ENCODE measurements at places on chromosomes 16 and 17.

DNA sequence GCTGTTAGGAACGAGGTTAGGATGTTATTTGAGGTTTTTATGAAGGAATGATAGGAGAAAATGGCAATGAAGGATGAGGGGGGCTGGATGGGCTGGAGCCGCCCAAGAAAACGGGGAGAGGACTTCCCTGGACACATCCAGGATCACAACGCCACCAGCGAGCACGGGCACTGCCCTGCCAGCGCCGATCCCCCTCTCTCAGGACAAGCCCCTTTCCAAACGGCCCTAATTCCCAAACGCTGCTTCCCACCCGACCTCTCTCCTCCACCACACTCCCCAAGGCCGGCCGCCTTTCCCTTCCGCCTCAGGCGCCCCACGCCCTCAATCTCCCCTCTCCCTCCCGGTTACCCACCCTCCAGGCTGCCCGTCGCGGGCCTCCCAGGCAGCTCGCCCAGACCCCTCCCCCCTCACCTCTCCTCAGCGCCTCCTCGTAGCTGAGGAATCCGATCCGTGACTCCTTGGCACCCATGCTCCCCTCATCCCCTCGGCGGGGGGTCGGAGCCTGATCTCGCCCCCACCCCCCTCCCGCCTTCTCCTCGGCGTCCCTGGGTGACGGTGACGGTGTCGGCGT lies 377 bp downstream of the USP32 start:
- DNase-seq, result no peak

DNA sequence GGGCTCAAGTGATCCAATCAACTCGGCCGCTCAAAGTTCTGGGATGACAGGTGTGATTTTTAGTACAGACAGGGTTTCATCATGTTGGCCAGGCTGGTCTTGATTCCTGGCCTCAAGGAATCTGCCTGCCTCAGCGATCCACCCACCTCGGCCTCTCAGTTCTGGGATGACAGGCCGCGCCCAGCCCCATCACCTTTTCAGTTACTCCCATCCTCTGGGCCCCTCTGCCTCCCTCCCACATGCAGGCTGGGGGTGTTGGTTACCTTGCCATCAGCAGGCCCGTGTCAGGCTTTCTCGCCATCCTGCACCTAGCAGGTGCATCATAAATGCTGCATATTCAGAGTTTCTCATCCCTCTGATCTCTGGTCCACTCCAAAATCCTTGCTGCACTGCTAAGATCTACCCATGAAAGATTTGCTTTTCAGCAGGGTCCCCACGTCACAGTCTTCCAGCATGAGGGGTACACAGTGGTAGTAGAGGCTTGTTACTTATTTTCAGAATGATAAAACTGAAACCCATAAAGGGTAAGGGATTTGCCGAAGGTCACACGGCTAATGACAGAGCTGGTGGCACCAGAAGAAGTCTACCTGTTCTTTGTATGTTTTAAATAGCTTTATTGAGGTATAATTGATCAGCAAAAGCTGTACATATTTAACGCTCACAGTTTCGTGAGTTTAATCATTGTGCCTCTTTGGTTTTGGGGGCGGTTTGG lies 16.6 kb downstream of the PMM2 start:
- DNase-seq, result no peak

GRCh38 chr16:26806657-26807056 lies 260.1 kb upstream of the C16orf82 start:
- DNase-seq, result no peak

DNA sequence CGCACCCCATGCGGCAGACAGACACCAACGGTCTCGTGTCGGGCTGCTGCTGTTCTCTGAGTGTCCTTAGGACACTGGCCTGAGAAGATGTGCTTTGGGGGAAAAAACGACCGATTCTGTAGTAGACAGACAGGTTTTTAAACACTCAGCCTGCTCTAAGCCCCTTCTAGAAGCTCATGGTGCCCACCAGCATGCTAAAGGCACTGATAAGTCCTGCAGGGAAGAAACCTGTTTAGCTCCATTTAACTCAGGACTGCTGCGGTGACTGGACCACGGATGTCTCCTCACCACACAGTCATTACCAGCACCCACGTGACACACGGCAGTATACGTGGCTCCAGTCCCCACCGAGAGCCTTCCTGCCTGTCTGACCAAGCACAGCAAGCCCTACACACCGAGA lies 19.1 kb upstream of the APRT start:
- no peak for DNase-seq

DNA sequence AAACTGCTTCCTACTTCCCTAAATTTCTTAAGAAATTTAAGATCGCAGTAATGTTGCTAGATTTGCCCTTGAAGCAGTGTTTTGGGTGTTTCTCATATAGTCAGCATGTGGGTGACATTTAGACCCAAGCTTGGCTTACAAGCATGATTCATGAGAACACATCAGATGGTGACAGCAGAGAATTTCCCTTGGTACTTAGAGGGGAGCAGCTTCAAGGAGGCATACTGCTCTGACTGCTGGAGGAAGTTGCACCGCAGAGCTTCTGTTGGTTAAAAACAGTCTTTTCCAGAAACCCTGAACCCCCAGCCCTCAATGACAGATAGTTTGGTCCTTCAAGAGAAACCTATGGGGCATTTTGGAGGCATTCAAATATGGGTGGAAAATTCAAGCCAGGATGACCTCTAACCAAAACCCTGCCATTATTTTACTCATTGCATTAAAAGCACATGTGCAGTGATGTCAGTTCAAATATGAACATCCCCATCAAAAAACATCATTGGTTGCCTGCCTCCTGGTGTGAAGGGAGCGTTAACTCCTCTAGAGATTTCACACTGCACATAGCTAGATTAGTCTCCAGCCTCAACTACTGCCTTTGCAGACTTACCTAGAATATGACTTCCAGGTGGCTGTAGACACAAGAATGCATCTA lies 201.5 kb upstream of the CACNG5 start:
- DNase-seq, result no peak

DNA sequence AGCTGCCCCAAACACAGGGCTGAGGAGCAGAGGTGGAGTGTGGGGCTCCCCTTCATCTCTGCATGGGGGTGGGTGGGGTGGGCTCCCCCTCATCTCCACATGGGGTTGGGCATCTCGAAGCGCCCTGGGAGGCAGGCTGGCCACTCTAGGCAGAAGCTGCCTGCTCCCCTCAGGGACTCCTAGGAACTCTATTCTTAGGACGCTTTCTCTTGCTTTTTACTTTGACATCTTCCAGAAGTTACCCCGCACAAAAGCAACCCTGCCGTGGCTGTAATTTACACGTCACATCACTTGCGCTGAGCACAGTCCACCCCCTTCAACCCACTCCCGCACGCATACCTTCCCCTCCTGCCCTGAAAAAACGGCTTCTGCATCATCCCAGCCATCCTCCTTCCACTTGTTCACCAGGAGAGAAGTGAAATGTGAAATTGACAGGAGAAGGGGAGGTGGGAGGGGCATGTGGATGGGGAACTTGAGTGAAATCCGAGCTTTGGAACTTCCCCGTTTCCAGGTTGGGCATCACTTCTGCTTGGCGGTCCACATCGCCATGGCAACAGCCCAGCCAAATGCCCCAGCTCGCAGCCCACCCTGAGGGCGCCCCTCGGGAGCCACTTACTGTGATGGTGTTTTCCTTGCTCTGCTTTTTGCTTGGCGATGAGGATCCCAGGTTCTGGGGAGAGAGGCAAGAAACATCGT lies 53.7 kb upstream of the RCVRN start:
- DNase-seq, result no peak

DNA sequence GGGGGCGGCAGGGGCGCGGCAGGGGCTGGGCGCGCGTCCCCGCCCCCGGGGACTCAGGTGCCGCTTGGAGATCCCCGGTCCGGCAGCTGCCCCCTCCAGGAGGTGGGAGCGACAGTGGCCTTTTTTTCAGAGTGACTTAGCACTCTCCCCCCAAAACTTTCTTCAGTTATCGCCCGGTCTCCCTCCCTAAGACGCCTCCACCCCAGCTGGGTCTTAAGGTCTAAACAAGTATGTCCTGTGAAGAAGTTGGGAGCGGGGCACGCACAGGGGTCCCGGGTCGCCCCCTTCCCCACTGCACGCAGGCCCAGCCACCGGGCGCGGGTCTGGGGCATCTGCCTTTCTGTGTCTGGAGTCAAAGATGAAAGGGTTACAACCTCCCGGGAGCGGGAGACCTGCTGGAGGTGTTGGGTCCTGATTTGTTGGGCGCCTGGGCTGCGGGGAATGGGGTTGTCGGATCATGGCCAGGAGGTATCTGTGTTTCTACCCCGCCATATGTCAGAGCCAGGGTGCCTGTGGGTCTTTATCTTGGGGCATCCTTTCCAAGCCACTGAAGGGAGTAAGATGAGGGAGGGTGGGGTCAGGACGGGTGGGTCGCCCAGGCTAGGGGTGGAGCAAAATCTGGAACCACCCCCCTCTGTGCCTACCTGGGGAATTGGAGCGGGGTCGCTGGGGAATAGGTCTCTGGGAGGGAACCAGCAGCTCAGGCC lies 757 bp downstream of the FMNL1 start:
- DNase-seq, result peak; percentile 74

- DNase-seq, result no peak
Measured at GRCh38 chr16:49834531-49835151, 21.3 kb downstream of the ZNF423 start.

GRCh38 chr17:14514973-14515372 lies 214.1 kb downstream of the HS3ST3B1 start:
- DNase-seq, result no peak

GRCh38 chr16:84255050-84255810 lies 15.4 kb upstream of the KCNG4 start:
- DNase-seq, result no peak

GRCh38 chr16:10688291-10688690 lies 6.4 kb downstream of the TEKT5 start:
- no peak for DNase-seq

- DNase-seq, result no peak
Measured at GRCh38 chr17:18066866-18067265, 20.9 kb upstream of the DRG2 start.

- DNase-seq, result no peak
Measured at GRCh38 chr17:41625602-41626001, 1.2 kb upstream of the KRT17 start.

DNA sequence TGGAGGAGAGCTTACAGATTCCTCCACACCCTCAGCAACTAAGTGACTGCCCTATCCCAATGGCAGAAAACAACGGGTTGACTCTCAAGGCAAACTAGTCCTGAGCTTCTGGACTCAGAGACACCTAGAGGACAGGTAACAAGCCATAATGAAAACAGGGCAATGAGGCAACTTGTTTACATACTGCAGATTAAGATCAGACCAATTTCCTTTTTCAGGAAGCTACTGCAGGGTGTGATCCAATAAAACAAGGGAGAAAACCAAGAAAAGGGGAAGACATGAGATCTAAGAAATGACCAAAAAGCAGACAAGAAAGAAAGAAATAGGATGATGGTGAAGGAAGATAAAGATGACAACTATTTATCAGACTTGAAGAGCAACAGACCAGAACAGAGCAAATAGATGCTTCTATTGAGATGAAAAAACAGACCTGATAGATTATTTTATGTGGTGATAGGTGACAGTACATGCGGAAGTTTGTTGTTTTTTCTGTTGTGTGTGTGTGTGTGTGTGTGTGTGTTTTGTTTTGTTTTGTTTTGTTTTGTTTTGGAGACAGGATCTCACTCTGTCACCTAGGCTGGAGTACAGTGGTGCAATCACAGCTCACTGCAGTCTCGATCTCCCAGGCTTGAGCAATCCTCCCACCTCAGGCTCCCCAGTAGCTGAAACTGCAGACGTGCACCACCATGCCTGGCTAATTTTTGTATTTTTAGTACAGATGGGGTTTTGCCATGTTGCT lies 120.7 kb downstream of the GAS7 start:
- DNase-seq, result no peak

GRCh38 chr17:21843318-21843865 lies 151.1 kb downstream of the KCNJ18 start:
- DNase-seq, result no peak

- DNase-seq, result peak; percentile 20
Measured at GRCh38 chr17:40035162-40035559, 19.0 kb downstream of the MED24 start.

DNA sequence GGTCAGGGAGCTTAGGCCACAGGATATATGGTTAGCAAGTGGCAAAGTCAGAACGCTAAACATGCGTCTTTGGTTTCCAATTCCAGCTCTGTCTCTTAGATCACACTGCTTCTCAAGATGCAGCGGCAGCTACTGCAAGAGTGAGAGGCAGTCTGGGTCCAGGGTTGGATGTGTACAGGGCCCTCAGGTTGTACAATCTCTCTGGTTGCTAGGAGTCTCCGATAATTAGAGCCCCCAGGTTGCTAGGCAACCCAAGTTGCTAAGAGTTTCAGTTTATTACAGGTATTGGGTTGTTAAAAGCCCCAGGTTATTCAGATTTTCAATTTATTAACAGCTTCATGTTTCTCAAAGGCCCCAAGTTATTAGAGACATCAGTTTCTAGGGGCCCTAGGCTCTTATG lies 15.5 kb upstream of the SPACA3 start:
- DNase-seq, result no peak

DNA sequence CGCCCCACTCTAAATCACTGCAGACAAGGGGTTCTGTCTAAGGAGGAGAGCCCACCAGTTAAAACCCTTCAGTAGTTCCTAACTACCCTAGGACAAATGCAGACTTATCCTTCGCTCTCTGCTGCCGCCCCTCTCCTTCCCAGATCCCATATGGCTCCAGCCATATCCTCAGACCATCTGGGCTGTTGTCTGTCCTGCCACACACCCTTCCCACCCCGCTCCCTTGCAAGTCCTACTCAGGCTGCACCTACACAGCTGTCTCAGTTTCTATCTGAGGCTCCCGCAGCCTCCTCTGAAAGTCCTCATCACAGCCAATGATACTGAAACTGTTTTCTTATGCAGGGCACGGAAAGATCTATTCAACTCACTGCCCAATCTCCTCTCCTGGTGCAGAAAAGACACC lies 720 bp upstream of the BCKDK start:
- DNase-seq, result no peak

GRCh38 chr16:86359571-86359970 lies 150.8 kb upstream of the FOXF1 start:
- no peak for DNase-seq

DNA sequence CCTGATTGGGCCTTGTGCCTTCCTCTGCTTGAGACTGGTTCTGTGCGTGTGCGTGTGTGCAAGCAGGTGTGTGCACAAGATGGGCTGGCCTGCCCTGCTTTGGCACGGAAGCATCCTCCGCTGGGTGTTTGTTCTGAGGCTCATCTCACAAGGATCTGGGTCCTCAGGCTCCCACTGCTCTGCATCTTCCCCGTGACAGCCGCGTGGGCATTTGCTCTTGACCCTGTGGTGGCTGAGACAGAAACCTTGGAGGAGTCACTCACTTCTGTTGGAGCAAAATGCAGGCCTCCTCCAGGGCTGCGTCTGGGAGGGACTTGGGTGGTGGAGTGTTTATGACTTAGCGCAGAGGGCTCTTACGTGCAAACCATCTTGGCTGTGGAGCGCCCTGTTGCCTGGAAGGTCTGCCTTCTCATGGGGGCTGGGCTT lies 119.2 kb downstream of the RPTOR start:
- no peak for DNase-seq

DNA sequence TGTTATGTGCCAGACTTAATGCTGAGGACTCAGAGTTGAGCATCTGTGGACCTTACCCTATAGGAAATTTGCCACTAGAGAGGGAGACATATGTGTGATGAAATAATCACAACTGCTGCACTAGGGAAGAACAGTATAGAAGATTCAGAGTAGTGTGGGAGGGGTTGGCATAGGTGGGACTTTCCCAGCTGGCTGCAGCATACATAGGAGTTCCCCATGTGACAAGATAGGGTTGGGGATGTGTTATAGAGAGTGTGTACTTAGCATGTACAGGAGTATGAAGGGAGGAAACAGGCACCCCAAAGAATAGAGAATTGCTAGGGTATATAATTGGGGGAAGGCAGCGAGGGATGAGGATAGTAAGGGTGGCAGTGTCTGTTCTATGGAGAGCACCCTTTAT lies 2.9 kb downstream of the NUP93 start:
- DNase-seq, result no peak

- DNase-seq, result no peak
Measured at GRCh38 chr16:85291302-85292148, 179.3 kb upstream of the CIBAR2 start.

All from hematopoietic multipotent progenitor cell treated with erythropoietin and hydrocortisone succinate and interleukin-3 and kit ligand, for 8 days (in vitro differentiated cells).